ENCODE measurements at places on chromosomes 1 and 21. TPM values are rescaled to one million over a fixed set of nuclear protein-coding genes. Genes with fewer than 3 reads are reported as not detected.

DNA sequence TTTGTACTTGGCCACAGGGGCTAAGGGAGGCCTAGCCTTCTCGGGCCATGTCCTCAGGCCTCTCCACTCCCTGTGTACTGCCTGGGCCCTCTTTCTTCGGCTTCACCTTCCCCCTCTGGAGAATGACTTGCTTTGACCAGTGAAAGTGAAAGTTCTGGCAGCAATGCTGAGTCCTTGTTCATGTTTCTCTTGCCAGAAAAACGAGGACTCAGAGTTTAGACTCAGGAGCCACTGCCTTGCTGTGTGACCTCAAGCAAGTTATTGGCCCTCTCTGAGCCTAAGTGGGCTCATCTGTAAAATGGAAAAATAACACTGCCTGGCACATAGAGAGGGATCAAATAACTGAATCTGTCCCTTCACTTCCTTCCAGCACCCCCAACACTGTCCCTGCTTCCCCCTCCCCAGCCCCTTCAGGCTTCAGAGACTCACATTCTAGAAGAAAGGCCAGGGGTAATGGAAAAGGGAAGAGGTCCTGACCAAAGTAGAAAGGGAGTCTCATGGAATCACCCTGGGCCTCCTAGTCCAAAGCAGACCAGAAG lies 1.5 kb downstream of the C1QA start:
- DNase-seq, result no peak

DNA sequence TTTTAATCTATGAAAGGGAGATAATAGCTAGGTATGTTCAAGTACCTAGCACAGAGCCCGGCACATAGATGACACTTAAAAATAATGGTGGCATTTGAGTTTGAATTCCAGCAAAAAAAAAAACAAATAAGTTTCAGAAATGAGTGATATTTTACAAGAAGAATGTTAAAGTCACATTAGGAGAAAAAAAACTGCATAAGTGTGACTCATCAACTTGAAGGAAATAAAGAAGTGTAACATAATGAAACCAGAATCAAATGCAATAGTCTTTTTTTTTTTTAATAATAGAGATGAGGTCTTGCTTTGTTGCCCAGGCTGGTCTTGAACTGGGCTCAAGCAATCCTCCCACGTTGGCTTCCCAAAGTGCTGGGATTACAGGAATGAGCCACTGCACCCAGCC lies 17.1 kb downstream of the DNASE2B start:
- DNase-seq, result no peak

The PLA2G5 gene
- 93.0 TPM for total RNA-seq

DNA sequence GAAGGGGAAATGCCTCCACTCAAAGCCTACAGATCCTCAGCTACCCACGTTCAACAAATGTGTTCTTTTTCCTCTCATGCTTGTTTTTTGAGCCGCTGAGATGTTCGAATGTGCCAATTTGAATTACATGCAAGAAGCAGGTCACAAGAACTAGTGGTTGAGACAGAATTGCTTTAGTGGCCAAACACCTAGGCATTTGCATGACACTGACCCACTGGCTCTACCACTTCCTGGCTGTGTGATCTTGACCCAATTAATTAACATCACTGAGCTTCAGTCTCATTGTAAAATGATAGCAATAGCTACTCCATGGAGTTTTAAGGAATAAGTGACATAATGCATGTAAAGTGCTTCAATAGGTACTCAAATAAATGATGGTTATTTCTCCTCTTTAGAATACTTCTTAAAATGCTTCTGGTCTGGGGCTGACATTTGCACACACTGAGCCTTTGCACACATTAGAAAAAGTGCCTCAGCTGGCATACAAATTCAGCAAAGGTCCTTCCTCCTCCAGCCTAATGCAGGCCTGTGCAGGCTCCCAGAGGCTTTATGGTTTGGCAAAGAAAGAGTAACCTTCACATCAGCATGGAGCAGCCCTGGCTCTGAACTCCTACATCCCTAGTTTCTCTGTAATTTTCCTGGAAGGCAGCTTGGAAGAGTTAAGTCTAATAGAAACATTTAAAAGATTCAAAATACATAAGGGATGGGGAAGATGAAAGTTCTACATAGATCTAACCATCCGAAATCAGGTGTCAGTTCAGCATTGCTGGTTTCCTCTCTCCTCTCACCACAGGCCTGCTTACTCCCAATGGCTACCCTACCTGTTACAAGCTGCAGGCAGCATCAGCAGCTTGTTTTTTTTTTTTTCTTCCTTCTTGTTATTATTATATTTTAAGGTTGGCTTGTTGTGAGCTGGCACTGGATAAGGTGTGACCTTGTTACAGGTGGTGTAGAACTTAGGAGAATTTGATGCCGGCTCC lies 107.4 kb downstream of the TBX19 start:
- DNase-seq, result no peak

DNA sequence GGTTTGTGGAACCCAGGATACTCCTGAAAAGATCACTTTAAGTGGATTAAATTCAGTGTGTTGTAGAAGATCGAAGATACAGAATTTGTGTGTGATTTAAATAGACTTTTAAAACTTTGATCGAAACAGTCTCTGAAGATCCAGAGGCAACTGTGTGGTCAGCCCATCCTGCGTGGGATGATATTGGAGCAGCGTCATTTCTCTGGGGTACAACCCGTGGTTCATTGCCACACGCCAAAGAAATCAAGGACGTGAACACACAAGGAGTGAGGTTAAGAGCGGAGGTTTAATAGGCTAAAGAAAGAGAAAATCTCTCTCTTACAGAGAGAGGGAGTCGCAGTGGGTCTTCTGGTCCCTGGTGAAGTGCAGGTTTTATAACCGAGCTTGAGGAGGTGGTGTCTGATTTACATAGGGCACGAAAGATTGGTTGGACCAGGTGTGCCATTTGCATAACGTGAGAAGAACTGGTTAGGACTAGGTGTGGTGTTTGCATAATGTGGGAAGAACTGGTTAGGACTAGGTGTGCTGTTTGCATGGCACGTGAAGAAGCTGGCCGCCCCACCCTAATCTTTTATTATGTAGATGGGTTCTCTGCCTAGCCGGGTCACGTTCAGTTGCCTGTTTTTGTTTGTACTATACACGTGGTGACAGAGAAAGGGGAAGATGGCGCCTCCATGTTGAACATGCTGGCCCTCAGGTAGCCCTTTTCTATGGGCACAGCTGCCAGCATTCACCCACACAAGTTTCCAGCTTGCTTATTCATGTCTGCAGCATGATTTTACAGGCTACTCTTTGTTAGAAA lies 82.3 kb downstream of the ADSS2 start:
- DNase-seq, result no peak

DNA sequence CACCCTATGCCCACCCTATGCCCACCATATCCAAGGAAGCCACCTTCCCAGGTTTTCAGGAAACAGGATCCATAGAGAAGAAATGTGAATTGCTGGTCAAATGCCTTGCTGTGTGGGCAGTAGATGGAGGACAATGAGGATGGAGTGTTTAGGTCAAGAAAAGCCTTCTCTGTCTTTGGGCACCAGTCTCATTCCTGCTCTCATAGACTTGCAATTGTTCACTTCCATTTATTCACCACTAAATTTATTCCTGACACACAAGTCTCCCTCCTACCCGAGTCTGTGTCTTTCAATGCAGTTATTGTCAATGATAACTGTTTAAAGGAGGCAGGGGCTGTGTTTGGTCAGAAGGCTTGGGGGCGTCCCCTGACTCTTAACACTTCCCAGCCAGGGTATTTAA lies 48.0 kb upstream of the ITPKB start:
- no peak for DNase-seq

- no peak for DNase-seq
These were observed 77.3 kb upstream of the BCAR3 start for GRCh38 chr1:93758842-93759515.

The COL9A2 gene
- total RNA-seq, result 1.2 TPM

The LIN28A gene
- total RNA-seq, result 0.15 TPM

DNA sequence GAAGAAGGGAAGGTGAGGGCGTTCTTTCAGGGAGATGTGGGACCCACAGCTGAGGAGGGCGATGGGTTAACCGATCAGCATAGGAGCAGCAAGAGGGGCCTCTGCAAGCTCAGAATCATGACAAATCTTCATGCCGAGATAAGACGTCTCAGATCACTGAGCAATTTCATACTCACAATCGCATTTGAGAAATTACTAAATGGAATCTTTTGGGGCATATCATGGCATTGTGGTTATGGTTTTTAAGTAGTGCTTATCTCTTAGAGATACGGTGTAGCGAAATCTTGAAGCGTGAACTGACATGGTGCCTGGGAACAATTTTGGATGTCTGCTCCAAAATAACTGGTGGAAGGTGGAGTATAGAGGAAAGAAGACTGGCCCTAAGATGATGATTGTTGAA lies 6.2 kb downstream of the TNNT2 start:
- no peak for DNase-seq

The GNG12 gene
- 34.1 TPM for total RNA-seq

The FCRLA gene
- total RNA-seq, result 0.12 TPM

The CD55 gene
- total RNA-seq, result 65.1 TPM

DNA sequence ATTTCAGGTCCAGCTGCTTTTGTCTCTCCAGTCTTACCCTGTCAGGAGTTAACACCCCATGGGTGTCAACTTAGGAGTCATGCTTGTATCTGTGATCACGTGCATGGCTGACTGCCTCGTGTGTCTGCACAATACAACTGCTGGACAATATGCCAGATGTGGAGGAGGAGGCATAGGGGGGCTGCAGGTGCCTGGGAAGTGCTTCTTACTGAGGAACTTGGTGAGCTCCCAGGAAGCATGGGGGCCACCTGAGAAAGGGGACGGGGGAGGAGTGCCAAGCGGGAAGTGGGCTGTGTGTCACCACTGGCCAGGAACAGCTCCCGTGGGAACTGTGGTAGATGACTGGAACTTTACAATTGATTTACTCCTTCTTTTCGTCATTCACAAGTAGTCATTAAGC lies 9.5 kb downstream of the RHEX start:
- DNase-seq, result no peak

The ETV3L gene
- not detected for total RNA-seq

The GABRD gene
- not detected for total RNA-seq

- no peak for DNase-seq
These were observed 24.6 kb upstream of the MYSM1 start for GRCh38 chr1:58724483-58724882.

DNA sequence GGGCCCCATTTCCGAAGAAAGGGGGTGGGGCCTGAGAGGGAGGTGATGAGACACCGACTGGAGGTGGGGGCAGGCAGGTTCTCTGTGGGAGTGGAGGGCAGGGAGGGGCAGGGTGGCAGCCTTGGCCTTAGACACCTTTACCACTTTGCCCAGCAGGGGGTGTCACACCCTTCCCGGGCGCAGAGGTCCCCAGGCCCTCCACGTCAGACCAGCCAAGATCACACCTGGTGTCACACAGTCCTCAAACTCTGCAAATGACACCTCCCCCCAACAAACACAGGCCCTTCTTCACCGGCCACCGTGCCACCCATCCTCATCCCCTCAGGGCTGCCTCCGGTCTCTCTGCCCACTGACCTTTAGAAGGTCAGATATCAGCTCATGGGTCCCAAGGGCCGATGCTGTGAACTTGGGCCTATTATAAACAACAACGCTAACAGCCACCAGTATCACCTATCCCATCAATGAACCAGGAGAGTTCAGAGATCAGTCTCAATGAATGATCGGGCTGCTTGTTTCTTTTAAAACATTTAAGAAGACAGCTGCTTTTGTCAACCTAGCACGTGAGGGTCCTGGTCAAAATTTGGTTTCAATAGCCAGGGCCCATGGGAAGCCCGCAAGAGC lies 103.9 kb downstream of the CASZ1 start:
- no peak for DNase-seq

DNA sequence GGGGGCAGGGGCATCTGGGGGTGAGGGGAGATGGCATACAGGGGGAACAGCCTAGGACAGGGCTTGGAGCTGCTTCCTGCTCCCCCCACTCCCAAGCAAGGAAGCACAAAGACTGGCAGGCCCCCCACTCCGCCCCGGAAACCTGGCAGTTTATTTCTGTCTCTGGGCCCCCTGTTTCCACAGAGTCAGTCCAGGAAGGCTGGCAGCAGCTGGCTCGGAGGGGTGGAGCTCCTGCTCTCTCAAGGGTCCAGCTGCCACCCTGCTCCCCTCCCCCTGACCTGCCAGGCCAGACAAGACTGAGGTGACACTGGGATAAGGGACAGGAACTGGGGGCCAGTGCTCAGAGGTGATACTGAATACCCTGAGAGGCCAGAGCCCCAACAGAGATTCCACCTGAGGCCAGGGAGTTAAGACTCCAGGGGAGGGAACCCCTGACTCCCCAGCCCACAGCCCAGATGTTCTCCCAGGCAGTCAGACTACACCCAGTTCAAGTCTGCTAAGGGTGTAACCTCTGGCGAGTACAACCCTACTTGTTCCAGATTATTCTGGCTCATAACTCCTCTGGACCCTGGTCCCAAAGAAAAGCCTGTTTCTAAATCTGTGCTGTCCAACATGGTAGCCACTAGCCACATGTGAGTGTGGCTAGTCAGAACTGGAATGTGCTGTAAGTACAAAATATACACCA lies 26.3 kb downstream of the AHDC1 start:
- no peak for DNase-seq

DNA sequence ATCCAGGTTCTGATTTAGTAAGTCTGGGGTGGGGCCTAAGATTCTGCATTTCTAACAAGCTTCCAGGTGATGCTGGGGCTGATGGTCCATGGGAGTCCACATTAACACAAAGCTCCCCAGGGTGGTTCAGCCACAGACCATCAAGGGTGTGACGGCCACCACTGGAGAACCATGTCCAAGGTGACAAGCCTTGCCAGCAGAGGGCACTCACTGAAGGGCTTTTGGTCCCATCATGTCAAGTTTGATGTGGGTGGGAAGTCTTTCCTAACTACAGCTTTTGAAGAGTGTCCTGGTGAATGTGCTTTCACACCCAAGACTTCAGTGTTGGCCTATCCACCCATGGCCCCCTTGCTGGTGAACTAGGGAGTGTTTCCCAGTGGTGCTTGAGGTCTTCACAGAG lies 67.1 kb downstream of the UBE2T start:
- DNase-seq, result no peak

- DNase-seq, result no peak
These were observed 89.4 kb downstream of the PTPRU start for GRCh38 chr1:29325675-29326074.

DNA sequence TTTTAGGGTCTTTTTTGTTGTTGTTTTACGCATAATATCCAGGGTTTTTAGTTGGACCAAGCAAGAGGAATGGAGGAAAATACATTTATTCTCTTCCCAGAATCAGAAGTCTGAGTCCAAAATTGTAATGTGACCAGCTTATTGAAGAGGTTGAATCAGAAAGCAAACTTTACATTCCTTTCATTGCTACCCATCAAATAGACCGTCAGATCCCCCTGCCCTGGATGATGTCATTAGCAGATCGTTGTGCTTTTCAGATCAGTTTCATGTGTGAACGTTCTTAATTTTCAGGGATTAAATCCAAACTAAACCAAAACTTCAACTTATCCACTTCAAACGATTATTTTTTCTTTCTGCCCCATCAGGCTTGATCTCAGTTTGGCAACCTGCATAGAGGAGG lies 85.7 kb upstream of the NGF start:
- no peak for DNase-seq

All from left cardiac atrium (tissue), 4 donors.